Hair follicular keratinocyte (primary cell): ENCODE measurements at places on chromosomes 3 and 15. TPM values are rescaled to one million over a fixed set of nuclear protein-coding genes. Genes with fewer than 3 reads are reported as not detected.

ABHD17C gene
- total RNA-seq: 9.2 and 9.7 TPM in 2 replicates

OIP5 gene
- 7.6 and 22.3 TPM in 2 replicates for total RNA-seq

LSAMP gene
- total RNA-seq: 0.08 TPM in 1 of 2 replicates, not detected in the other

RETNLB gene
- not detected in 2 replicates for total RNA-seq

GOLGA8R gene
- 1.2 TPM in 1 of 2 replicates, not detected in the other for total RNA-seq

MST1R gene
- total RNA-seq: 17.8 and 21.9 TPM in 2 replicates

TIMP4 gene
- 0.08 TPM in 1 of 2 replicates, not detected in the other for total RNA-seq

SAMD7 gene
- total RNA-seq: not detected in 2 replicates

GRK7 gene
- total RNA-seq: not detected in 2 replicates

SYNPR gene
- not detected in 2 replicates for total RNA-seq

GATM gene
- total RNA-seq: 0.61 TPM in 1 of 2 replicates, not detected in the other

WDR93 gene
- total RNA-seq: not detected in 2 replicates

PAK6 gene
- 21.0 and 21.7 TPM in 2 replicates for total RNA-seq

ATP13A5 gene
- total RNA-seq: not detected in 2 replicates

SMARCC1 gene
- total RNA-seq: 29.2 and 32.2 TPM in 2 replicates

RTP4 gene
- 0.47 TPM in 1 of 2 replicates, not detected in the other for total RNA-seq

GNAT1 gene
- total RNA-seq: not detected in 2 replicates

ATP8B4 gene
- total RNA-seq: not detected in 2 replicates

PRR20G gene
- total RNA-seq: not detected in 2 replicates
